ENCODE measurements at places on chromosomes 6 and 20. TPM values are rescaled to one million over a fixed set of nuclear protein-coding genes. Genes with fewer than 3 reads are reported as not detected.

Gene CNKSR3
- total RNA-seq = 0.25 TPM

Gene TRIM31
- total RNA-seq = not detected

Gene ENPP3
- total RNA-seq = 0.32 TPM

Gene KHDRBS2
- not detected for total RNA-seq

Gene GJA10
- not detected for total RNA-seq

Gene HRH3
- not detected for total RNA-seq

Gene RBBP8NL
- not detected for total RNA-seq

Gene RPN2
- 101 TPM for total RNA-seq

Gene DEFB123
- total RNA-seq = not detected

Gene IL17A
- total RNA-seq = not detected

Gene PLAGL2
- total RNA-seq = 22.9 TPM

Gene DDX43
- 1.4 TPM for total RNA-seq

Gene ULBP3
- 1.3 TPM for total RNA-seq

Gene TBC1D20
- total RNA-seq = 30.2 TPM

GRCh38 chr20:53643031-53643832, 49.6 kb upstream of the ZNF217 start:
- DNase-seq = peak; percentile 43

- no peak for DNase-seq
Observed at GRCh38 chr20:46999801-47000465, 105.3 kb downstream of the EYA2 start.

- DNase-seq = no peak
Observed at GRCh38 chr20:63222541-63222940, 6.6 kb upstream of the YTHDF1 start.

DNA sequence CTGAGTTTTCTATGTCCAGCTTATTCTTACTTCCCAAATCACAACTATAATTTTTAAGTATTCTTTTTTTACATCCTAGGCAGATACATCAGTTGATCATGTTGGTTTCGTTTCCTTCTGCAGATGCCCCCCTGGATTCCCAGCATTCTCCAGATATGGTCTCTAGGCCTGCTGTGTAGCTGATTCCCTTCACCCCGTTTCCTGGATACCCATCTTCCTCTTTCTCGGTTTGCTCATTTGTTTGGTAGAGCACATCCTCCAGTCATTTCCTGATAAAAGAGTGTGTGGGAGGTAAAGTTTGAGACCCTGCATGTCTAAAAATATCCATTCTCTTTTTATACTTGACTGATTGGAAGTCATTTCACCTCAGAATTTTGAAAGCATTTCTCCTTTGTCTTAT, 66.4 kb downstream of the ANKS1A start:
- no peak for DNase-seq

GRCh38 chr6:165674155-165675029, 11.4 kb upstream of the PDE10A start:
- DNase-seq = no peak

GRCh38 chr20:31580706-31581105, 24.4 kb upstream of the ID1 start:
- no peak for DNase-seq

DNA sequence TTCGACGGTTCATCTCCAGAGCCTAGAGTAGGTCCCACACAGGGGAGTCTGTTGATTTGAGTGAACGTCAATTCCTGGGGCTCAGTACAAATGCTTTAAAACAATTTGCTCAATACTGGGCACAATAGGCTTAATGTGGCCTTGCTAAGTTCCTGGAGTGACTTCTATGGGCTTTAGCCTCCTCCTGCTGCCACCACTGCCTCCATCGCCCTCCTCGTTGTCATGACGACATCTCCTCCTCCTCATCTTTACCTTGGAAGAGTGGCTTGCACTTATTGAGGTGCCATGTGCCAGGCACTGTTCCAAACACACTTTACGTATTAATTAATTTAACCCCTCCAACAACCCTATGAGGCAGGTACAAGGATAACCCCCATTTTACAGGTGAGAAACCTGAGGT, 11.8 kb upstream of the ZMYND8 start:
- DNase-seq = no peak

GRCh38 chr6:54060286-54060685, 51.0 kb upstream of the MLIP start:
- DNase-seq = no peak

GRCh38 chr6:2893281-2893680, 9.8 kb downstream of the SERPINB9 start:
- no peak for DNase-seq

- no peak for DNase-seq
Observed at GRCh38 chr6:95866732-95867131, 149.0 kb upstream of the FUT9 start.

DNA sequence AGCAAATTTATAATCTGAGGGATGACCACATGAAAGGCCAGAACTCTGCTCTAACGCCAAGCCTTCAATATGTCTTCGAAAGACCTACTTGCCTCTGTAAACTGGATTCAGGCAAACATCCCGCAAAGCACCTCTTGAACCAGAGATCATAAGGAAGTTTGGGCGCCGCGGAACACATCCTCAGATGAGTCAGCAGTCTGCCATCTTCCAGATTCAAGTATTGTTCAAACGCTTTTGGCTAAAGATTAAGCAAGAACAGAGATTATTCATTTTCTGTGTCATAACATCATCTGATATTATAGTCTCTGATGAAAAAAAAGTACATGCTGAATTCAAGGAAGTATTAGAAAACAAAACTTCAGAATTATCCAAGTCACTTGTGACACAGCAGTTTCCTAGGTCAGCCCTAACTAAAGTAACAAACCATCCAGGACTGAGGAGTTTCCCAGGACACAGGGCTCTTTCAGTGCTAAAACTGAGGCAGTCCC, 20.8 kb downstream of the TBC1D7 start:
- DNase-seq = no peak

GRCh38 chr20:19013907-19014306, 198.5 kb upstream of the SLC24A3 start:
- DNase-seq = no peak

GRCh38 chr6:3916211-3916610, 67.0 kb downstream of the FAM50B start:
- DNase-seq = no peak

- no peak for DNase-seq
Observed at GRCh38 chr20:47418069-47418757, 61.7 kb upstream of the ZMYND8 start.

GRCh38 chr6:38640216-38640909, 634 bp upstream of the BTBD9 start:
- no peak for DNase-seq

DNA sequence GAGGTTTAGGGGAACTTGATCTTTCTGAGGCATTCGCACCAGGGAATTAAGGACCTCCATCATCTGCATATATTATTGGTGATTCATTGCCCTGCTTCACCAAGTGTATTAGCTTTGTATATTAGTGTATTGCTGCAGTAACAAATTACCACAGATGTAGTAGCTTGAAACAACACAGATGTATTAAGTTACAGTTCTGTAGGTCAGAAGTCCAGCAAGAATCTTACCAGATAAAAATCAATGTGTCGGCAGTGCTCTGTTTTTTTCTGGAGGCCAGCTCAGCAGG, 65.8 kb downstream of the HMGN3 start:
- no peak for DNase-seq

- no peak for DNase-seq
Observed at GRCh38 chr6:27624694-27625262, 151.9 kb upstream of the ZNF184 start.

DNA sequence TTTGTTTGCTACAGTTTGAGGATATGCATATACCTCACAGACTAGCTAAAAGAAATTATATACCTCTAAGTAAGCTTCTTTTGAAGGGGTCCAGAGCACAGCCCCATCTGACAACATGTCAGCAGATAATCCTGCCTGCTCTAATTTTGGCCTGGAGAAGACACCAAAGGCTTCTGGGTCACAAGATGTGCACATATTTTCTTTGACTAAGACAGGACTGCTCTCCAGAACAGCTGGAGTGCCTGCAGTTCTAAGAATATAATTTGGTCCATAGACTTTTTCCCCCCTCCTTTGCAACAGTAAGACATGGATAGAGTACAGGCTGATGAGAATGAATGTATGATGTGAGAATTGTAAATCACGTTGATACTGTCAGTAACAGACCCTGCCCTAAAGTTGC, 107.9 kb upstream of the KCNK16 start:
- DNase-seq = no peak

DNA sequence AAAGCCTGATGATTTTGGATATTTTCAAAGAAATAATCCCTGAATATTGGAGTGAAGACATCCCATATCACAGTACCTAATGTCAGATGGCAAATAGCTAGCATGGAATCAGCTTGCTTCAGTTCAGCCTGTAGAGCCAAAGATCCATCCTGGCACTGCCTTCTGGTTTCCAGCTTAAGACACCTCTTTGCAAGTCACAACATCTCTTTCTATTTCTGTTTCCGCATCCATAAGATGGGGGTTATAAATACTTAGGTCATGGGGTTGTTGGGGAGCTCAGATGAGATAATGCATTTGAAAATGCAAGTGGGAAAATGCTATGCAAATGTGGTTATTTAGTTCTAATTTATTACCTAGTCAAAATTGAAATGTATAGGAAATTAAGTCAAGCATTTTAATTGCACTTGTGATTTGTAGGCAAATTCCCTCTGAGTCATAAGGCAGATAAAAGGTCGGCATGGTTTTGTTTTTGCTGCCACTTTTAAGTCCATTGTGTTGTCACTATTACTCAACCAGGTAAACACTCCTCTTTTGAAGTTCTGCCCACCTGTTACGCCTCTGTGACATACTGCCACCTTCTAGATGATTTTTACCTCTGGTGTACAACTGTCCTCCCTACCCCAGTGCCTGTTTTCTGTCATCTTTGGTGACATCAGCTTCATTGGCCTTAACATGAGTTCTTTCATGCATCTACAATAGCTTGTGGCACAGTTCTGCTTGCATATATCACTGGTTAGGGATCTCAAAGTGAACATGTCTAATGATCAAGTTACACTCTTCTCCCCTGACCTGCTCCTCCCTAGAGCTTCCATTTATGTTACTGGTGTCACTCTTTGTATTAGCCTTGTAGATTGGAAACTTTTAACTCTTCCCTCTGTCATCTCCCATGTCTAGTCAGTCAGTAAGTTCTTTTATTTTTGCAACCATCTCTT, 96.6 kb downstream of the CDKAL1 start:
- DNase-seq = no peak

DNA sequence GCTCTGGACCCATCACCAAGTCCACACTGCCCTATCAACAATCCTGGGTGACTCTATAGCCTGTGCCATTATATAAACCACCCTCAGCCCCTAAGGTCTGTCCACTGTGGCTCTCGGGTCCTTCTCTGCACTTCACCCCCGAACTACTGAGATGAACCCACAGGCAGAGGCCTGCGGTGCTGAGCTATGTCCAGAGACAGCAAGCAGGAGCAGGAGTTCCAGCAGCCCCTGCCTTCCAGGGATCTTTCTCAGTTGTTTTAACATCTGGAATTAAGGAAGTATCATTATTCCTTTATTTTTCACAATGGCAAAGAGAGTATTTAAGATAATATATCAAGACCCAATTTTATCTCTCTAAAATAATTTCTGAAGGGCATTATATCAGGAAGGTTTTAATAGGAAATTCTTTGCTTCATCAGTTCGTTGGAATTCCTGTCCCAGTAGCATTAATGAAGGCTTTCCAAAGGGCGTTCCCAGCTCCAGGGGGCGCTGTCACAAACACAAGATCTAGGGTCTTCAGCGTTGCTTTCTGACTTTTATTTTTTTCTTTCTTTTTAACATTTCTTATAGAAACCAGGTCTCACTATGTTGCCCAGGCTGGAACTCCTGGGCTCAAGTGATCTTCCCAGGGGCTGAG, 27.3 kb downstream of the RRBP1 start:
- no peak for DNase-seq

DNA sequence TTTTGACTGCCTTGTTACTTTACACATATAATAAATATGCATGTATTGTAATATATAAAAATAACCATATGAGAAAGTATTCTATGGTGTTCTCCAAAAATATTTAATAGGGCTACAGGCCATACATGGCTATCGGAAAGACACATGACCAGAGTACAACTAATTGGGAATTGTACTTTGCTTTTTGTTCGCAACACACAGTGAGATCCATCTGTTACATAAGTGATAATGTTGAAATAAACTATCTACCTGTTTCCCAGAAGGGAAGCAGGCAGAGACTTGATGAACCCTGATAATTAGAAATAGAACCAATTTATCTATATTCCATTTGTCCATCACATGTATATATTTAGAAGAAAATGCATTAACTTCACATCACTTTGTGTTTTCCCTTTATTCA, 344.0 kb upstream of the PLCB4 start:
- DNase-seq = no peak

GRCh38 chr6:138540468-138540867, 41.2 kb upstream of the NHSL1 start:
- DNase-seq = no peak

GRCh38 chr6:10556992-10557391, 35.8 kb downstream of the GCNT2 start:
- DNase-seq = no peak

- DNase-seq = no peak
Observed at GRCh38 chr6:132322398-132322797, 78.9 kb downstream of the MOXD1 start.

GRCh38 chr6:151659212-151659611, 148.3 kb upstream of the ESR1 start:
- DNase-seq = no peak

DNA sequence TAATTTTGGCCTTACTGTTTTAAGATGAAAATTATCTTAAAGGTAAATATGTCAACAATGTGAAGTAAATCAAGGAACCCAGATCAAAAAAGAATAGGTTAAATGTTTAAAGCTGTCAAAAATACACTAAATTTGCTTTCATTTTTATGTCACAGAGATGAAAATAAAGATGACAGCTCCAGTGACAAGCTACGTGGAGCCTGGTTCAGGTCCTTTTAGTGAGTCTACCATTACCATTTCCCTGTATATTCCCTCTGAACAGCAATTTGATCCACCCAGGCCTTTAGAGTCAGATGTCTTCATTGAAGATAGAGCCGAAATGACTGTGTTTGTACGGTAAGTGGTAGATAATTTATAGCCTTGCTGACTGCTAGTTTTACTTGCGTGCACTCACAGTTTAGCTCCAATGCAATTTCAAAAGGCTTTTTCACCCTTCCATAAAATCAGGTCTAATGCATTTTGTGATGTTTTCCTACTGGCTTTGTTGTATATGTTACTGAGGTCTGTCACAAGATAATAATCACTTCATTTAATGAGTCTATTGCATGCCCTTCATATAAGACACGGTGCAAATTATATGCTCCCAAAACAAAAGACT, 1.9 kb downstream of the HEBP2 start:
- DNase-seq = no peak

DNA sequence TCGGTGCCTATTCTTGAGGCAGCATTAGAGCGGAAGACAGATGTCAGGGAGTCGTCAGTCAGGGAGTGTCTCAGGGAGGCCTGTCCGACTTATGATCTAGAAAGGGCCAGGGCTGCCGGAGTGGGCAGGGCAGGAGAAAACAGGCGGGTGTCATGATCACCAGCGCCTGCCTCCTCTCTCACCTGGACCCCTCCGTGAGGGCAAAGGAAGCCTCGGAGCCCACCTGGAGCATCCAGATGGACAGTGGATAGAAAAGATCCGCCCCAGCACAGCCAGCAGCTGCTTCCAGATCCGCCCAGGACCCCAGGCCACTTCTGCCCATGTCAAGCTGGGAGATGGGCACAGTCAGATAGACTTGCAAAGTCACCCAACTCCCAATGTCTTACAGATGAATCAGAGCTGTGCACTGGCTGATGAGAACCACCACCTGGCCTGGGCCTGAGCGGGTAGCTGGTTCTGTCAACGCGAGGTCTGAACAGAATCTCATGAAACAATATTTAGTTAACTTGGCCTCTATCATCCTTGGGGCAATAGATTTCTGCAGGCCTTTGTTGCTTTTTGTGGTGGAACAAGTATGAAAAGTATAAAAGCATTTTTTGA, 22.2 kb downstream of the PSMG4 start:
- no peak for DNase-seq

Measured in CD4-positive, CD25-positive, alpha-beta regulatory T cell (primary cell).